Retinal pigment epithelial cell (primary cell): ENCODE measurements at places on chromosomes 5 and 9.

DNA sequence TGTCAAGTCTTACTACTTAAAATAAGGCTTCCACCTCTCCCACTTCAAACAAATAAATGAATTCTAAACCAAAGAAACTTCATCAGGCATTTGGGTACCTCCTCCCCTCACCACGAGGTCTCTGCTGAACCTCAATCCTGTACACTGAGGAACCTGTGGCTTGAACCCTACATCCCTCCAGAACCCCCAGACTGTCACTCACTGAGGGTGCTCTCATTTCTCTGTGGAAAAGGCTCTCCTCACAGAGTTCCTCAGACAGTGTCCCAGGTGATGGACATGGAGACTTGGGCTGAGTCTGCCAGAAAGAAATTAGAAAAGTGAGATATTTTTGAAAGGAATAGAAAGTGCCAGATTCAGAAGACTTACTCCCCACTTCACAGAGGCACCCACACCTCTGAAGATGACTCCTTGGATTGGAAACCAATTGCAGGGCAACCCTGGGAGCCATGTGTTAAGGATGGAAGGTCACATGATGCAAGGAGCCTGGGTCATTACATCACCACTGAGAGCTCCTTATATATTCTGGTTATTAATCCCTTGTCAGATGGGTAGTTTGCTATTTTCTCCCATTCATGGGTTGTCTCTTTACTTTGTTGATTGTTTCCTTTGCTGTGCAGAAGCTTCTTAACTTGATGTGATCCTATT is 19.8 kb downstream of the MLANA start:
- no peak for DNase-seq

GRCh38 chr9:29208670-29209069 is 1635.4 kb upstream of the C9orf72 start:
- DNase-seq: no peak

DNA sequence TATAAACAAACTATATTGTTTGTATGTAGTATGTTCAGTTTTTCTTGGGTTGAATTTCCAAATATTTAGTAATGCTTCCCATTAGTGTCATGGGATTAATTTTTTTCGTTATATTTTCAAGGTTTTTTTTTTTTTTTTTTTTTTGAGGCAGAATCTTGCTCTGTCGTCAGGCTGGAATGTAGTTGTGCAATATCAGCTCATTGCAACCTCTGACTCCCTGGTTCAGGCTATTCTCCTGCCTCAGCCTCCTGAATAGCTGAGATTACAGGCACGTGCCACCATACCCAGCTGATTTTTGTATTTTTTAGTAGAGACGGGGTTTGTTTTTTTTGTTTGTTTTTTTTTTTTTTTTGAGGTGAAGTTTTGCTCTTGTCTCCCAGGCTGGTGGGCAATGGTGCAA is 10.6 kb downstream of the DDX46 start:
- DNase-seq: no peak

DNA sequence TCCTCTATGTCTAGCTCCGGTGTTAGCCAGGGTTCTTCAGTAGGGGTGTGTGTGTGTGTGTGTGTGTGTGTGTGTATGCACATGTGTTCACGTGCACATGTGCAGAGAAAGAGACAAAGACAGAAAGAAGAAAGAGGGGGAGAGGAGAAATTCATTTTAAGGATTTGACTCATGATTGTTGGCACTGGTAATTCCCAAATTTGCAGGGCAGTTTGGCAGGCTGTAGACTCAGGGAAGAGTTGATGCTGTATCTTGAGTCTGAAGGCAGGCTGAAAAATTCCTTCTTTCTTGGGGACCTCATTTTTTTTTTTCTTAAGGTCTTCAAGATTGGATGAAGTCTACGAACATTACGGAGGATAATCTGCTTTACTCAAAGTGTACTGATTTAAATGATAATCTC is 335.7 kb downstream of the NSG2 start:
- no peak for DNase-seq

- no peak for DNase-seq
These were observed 101.0 kb downstream of the CD180 start for GRCh38 chr5:67095346-67096171.

DNA sequence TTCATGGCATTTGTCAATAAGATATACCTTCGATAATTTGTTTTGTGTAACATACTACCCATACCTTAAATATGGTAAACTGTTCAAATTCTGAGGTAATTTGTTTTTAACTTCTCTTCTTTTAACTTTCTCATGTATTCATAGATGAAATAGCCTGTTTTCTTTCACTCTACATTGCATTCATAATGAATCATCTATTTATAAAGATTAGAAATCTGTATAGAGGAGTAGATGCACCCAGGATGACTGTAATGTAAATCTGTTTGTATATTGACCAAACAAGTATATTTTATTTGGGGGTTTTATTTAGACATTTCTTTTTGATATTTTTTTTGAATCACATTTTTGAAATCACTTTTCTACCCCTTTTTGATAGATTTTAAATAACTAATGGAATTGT is 144.6 kb downstream of the CD180 start:
- DNase-seq: no peak

DNA sequence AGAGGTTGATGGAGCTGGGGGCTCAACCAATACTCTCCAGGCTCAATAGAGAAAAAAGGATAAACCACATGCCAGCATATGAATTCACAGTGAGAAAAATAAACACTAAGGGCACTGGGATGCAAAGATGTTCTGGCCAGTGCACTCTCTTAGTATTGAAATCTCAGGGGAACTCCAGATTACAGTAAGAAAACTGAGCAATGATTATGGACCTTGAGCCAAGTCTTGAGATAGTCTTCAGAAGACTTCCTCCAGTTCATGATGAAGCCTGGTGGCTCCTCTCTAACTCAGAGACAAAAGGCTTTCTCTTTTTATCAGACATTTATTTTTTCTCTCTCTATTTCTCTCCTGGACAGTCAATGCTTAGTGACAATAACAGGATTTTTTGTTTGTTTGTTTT is 139.8 kb upstream of the SPEF2 start:
- DNase-seq: no peak
